ENCODE measurements at places on chromosomes 16 and 17.

DNA sequence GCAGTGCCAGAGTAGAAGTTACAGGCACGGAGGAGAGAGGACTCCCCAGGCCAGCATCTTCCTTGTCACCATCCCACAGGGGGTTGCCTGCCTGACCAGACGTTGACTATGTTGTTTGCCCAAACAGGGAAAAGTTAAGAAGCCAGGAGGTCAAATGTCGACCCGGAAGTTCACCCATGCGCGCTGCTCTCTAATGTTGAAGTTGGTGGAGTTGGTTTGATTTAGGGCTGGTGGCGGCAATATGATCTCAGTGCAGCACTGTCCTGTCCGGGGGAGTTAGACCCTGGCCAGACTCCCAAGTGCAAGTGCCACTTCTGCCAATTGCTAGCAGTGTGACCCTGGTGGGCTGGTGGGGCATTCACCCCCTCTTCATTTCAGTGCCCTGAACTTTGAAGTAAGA, 30.4 kb downstream of the RGS9 start:
- no peak for DNase-seq

DNA sequence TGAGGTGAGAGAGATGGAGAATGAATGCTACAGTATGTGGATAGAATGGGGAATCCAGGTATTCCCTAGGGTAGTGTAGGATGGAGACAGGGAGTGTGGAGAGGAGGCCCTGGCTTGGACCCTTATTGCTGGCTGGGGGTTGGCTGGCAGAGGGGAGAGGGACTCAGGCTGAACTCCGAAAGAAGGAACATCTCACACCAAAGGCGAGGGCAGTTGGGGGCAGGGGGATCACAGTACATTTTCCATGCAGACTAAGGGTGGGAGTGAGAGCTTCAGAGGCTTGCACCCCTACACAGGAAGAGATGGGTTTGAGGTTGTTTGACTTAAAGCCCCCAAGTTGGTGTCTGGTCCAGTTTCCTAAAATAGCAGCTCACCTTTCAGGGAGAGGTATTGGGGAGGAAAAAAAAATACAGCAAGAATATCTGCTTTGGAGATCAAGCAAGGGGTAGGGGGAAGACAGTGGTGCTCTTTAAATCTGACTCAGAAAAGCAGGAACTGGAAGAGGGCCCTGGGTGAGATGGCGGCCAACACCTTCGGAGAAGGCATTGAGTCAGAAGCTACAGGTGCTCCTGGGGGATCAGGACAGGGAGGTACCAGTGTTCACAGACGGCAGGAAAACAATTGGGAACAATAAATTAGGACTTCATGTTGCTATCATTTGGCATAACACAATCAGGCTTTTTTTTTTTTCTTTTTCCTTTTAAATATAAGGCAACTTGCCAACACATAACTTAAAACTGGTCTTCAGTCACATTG, 12.4 kb downstream of the TRAF4 start:
- DNase-seq: no peak

- DNase-seq: no peak
Measured at GRCh38 chr17:21361020-21361809, 14.9 kb upstream of the KCNJ12 start.

- no peak for DNase-seq
Measured at GRCh38 chr17:67412032-67412431, 35.0 kb downstream of the PITPNC1 start.

DNA sequence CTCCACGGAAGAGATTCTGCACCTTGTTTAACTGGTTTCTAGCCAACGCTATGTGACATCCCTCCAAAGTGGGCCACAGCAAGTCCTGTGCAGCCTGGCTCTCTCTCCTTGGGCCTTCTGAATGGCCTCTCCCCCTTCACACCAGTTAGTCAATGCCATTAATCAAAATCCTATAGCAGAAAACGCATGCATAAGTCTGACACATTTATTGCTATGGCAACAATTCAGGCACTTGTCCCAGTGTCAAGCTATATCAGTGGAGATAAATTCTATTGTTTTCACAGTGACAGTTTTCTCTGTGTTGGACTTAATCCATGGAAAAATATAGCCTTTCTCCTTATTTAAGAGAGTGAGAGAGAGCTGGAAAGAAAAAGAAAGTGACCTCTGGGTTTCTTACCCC, 87.2 kb upstream of the TOX3 start:
- DNase-seq: peak; percentile 33

DNA sequence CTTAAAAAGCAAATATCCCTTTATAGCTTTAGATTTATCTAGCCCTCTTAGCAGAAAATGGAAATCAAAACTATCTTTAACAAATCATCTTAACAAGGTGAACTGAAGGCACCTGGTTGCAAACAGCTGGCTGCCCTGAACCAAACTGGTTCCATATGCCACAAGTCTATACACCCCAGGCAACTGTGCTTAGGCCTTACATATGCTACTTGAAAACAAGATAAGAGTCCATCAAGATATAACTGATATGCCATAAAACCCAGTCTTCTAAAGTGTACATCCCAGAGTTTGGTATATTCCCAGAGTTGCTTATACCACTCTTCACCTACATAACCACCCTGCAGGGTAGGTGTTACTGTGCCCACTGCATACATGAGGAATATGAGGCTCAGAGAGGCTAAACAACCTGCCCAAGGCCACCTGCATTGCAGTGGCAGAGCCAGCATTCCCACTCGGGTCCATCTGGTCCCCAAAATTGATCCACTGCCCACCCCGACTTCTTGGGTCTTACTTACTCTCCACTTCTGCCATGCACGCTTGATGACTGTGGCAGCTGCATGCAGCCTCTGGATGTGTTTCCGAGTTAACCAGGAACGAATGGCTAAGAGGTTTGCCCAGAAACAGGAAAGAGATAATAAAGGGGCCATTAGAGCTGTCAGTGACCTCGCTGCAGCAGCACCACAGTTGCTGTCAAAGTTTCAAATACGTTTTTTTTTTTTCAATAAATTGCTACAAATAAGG, 12.2 kb downstream of the ZNHIT3 start:
- no peak for DNase-seq

Measured in SHP77 treated with DMSO at 0.1 percent for 48 hours (cell line).